SHP77 treated with DMSO at 0.1 percent for 48 hours (cell line): ENCODE measurements at places on chromosomes 1 and 21.

GRCh38 chr1:192147221-192147620 lies 11.0 kb upstream of the RGS18 start:
- DNase-seq, result no peak

DNA sequence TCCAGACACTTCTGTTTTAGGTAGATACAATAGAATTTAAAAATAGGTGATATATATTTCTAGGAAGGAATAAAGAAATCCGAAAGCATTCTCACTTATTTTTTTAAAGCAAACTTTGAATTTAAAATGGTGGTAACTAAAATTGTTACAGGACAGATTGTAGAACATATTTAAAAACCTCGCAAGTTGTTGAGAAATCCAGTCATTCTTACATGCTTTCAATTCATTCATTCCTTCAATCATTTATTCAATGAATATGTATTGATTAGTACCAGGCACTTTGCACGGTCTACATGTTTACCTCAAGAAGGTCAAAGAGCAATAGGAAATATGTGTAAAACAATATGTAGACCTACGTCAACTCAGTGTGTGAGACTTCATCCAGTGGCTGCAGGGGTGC lies 189.9 kb upstream of the SNX7 start:
- DNase-seq, result no peak

DNA sequence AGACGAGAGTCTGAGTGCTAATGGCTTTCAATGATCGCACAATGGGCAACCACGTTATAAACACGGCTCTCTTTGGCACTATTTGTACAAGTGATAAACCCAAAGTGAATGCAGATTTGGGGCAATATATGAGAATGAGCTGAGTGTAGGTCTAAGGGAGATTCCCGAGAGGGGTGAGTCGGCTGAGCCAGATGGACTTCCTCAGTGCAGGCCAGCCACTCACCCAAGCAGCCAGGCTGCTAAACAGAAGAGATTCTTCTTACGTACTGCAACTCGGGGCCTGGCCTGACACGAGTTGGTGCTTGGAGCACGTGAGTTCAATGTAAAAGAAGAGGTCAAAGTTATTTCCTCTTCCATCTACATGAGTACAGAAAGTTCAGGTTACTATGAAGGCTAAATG lies 6.2 kb upstream of the MIXL1 start:
- DNase-seq, result no peak

DNA sequence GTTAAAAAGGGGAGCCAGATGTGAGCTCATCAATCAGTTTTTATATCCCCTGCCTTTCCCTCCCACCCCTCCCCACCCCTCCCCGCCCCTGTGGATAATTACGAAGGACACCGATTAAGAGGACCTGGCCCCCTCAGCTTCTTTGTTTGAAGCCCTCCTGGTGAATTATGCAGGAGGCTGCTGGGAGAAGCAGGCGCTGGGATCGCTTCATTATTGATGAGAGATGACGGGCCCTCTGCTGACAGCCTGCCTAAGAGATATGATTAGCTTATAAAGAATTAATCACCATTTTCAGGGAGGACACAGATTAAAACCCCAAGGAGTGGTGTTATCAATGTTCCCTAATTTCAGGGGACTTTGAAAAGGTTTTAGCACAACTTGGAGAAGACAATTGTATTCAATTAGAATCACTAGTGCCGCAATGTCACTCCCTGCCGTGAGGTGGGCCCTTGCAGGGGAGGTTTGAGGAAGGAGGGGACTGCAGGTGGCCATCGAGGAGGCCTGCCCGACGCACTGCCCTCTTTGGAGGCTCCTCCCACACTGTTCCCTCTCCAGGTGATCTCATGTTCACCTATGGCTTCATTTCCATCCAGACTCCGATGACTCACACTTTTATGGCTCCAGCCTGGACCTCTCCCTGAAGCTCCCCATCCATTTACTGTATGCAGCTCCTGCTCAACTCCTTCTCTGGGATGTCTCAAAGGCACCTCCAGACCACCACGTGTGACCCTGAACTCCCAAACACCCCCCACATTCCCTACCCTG lies 67.0 kb upstream of the KLHDC7A start:
- DNase-seq, result no peak

DNA sequence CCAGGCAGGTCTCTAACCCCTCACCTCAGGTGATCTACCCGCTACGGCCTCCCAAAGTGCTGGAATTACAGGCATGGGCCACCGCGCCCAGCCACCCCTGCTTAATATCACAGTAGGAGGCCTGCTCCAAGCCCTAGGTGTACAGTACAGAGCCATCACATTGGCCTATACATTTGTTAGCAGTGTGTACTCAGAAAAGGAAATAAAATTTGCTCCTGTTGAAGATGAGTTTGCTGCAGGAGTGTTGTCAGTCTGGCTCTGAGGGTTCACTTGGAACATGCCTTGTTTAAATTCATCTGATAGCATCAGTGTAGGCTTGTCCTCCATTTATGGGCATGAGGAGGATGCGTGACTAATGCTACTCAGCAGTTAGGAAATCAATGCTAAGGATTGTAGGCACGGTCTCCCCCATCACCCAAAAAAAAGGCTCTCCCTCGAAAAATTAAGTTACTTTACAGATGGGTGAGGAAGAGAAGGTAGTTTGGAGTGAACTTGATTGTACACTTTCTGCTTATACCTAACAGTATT lies 4.6 kb upstream of the ENAH start:
- DNase-seq, result no peak

DNA sequence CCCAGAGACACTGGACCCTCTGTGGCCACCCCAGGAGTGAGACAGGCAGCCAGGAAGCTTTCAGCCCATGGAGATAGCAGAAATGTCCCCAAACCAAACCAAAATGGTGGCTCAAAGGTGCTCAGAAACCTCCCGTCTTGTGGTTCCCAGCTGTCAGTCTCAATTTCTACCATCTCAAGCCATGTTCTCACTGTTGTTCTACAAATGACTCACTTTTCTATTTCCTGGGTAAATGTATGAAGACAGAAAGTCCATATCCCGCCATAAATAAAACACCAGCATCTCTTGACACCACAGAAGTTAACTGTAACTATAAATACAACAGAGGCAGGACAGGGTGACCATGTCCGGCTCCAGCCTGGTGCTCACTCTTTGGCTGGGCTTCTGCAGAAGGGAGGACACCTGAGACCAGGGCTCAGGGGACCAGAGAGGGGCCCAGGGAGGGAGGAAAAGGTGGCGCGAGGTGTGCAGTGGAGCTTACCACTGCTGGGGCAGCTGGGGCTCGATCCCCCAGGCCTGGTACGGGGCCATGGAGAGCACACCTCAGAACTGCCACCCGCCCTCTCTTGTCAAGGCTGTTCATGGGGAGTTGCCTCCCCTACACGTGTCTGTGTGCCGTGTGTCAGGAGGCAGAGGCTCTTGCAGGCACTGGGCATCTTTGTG lies 43.6 kb downstream of the EPHB2 start:
- DNase-seq, result no peak

GRCh38 chr1:91611483-91611917 lies 110.8 kb downstream of the CDC7 start:
- no peak for DNase-seq

GRCh38 chr1:116833718-116834117 lies 76.0 kb upstream of the PTGFRN start:
- DNase-seq, result no peak

GRCh38 chr1:205512059-205513045 lies 7.9 kb downstream of the CDK18 start:
- DNase-seq, result no peak

DNA sequence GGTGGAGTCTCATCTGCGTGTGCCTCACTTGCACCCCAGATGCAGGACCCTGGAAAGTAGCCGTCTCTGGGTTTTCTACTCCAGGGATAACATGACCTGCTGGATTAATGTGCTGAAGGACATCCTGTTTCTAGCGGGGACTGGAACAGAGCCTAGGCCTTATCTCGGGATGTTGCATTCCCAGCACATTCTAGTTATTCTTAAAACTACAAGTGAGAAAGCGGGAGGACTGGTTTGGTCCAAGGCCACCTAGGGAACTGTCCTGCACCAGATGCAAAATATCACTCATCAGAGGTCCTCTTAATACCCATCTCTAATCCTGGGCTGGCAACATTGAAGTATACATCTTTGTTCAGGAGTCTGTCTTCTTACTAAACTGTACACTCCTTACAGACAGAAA lies 179.9 kb downstream of the ZC3H11B start:
- DNase-seq, result no peak

DNA sequence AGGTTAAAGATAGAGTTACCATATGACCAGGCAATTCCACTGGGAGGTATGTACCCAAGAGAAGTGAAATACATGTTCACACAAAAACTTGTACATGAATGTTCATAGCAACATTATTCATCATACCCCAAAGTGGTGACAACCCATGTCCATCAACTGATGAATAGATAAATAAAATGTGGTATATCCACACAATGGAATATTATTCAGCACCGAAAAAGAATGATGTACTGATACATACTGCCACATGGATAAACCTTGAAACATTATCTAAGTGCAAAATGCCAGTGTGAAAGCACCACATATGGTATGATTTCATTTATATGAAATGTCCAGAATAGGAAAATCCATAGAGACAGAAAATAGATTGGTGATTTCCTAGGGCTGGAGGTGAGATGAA lies 53.4 kb upstream of the PAXBP1 start:
- no peak for DNase-seq

- no peak for DNase-seq
Measured at GRCh38 chr1:246597340-246597739, 31.1 kb downstream of the CNST start.
